ENCODE measurements at places on chromosomes 4 and X.

- no peak for DNase-seq
Measured at GRCh38 chr4:165628572-165628971, 244.5 kb upstream of the TLL1 start.

DNA sequence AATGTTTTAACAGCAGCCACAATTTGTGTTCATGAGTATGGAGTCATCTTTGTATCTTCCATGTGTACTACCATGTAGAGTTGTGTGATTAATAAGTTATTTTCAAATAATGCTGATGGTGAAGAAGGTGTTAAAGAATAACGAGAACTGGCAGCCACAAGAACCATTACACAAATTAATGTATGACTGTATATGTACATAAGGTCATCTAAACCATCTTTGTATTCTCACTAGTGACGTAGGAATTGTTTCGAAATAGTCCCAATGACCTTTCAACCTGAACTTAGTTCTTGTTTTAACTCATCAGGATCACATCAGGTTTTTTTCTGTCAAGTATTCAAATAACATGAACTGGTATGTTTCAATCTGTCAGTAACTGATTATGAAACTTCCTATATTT is 48.3 kb upstream of the NOCT start:
- no peak for DNase-seq

DNA sequence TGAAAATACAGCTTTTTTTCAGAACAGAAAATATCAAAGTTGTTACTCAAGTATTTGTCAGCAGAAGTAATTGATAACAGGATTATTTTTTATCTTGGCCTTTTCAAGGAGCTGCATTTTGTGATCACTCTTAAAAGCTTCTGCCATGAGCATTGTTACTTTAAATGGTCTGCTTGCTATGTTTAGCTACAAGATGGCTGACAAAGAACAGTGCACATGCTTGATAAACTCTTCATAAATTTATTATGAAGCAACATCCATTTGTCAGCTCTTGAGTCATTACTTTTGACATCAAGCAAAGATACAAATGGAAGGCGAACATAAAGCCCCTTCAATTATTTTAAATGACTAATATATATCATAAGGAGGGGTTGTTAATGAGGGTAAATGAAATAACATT is 205.4 kb upstream of the RPS6KA3 start:
- DNase-seq, result no peak

- no peak for DNase-seq
Measured at GRCh38 chr4:113952452-113953029, 26.9 kb downstream of the ARSJ start.

- peak; percentile 69 for DNase-seq
Measured at GRCh38 chr4:108107729-108108382, 60.9 kb downstream of the LEF1 start.

- DNase-seq, result no peak
Measured at GRCh38 chrX:110381216-110381615, 22.6 kb downstream of the RTL9 start.
